Activated CD8-positive, alpha-beta T cell treated with anti-CD3 and anti-CD28 coated beads, Interleukin-2, amount 10 ng/mL, durations not matched to agents 7 days and 5 days (primary cell): ENCODE measurements at places on chromosomes 4 and X. TPM values are rescaled to one million over a fixed set of nuclear protein-coding genes. Genes with fewer than 3 reads are reported as not detected.

The MAOB gene
- not detected for total RNA-seq

The CENPC gene
- total RNA-seq = 33.7 TPM

The SFRP2 gene
- total RNA-seq = not detected

The PAGE2 gene
- total RNA-seq = not detected

- no peak overlapping the region for H3K27ac ChIP-seq
- H3K4me3 ChIP-seq = no peak overlapping the region
- H3K4me1 ChIP-seq = no peaks in the 10 kb centered on the region
These were observed 127.1 kb downstream of the RBM46 start for GRCh38 chr4:154908168-154908567.

DNA sequence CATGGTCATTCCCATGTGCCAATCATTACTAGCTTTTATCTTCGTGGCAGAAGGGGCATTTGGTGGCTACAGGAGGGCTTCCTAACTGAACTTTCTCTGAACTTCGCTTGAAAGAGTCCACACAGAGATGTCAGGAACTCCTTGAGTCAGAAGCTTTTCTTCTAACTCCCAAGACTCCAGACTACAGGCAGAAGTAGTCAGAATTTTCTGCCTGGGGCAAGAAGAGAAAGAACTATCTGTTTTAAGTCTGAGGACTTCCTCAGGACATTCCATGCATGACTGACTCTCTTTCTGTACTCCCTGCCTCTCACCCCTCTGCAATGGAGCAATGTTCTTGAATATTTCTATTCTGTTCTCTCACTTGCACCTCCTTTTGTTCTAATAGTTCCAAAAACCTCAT, 170.5 kb upstream of the TBC1D9 start:
- H3K36me3 ChIP-seq = no peaks in the 10 kb centered on the region
- H3K4me1 ChIP-seq = no peaks in the 10 kb centered on the region
- no peak for DNase-seq
- H3K27ac ChIP-seq = no peak overlapping the region

- H3K36me3 ChIP-seq = no peaks in the 10 kb centered on the region
- no peaks in the 10 kb centered on the region for H3K27me3 ChIP-seq
These were observed 119.2 kb downstream of the EFNB1 start for GRCh38 chrX:68947882-68948605.

- DNase-seq = no peak
- no peaks in the 10 kb centered on the region for H3K27me3 ChIP-seq
- H3K4me3 ChIP-seq = no peak overlapping the region
- H3K4me1 ChIP-seq = peaks cover 28% of the 10 kb centered on the region
- H3K27ac ChIP-seq = no peak overlapping the region
- H3K36me3 ChIP-seq = no peaks in the 10 kb centered on the region
These were observed 44.5 kb upstream of the IL21 start for GRCh38 chr4:122665161-122665929.

DNA sequence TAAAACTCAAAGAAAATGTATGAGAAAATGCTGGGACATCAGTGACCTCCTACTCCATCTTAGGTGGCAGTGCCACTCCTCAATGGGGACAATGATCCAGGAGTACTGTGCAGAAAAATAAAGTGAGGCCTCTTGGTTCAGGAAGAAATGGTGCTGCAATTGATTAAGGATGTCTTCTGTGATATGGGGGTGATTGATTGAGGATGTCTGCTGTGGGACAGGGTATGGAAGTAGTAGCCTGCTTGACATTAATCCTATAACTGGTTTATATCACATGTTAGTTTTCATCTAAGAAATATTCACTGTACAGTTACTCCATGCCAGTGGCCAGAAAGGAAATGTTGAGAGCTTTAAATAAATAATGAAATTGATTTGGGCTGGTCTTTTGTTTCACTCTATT, 20.5 kb downstream of the OTOP1 start:
- no peak overlapping the region for H3K4me3 ChIP-seq
- no peaks in the 10 kb centered on the region for H3K4me1 ChIP-seq
- H3K36me3 ChIP-seq = no peaks in the 10 kb centered on the region
- no peak for DNase-seq
- no peak overlapping the region for H3K27ac ChIP-seq

DNA sequence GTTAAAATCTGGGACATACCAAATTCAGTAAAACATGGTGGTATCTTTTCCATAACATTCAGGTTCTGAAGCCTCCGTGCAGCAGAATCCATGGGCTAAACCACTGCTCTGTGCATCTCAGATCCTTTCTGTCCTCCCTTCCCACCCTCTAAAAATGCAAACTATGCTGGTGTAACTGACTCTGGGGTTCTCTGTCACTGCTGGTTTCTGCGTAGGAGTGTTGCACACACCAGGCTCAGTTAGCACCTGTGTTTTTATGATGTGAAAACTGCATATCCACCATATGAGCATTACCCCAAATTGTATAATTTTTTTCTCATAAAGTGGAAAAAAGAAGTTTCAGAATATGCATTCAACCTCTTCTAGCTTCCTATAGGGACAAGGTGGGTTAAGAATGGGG, 22.4 kb upstream of the IL21 start:
- no peak overlapping the region for H3K4me3 ChIP-seq
- peaks cover 2% of the 10 kb centered on the region for H3K27me3 ChIP-seq
- H3K27ac ChIP-seq = no peak overlapping the region
- H3K4me1 ChIP-seq = no peaks in the 10 kb centered on the region

DNA sequence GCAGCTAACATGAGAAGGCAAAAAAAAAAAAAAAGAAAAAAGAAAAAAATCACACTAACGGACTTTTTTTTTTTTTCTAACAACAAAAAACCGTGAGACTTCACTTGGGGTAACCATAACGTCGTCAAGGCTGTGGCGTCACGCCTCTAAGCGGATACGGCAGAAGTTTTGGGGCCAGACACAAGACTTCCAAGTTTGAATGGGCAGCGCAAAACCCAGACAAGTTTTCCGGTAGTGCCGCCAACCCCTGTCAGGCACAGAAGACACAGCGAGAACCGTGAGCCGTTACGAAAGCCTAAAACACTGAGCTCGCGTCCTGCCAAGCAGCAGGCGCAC, 556 bp upstream of the SMARCA5 start:
- H3K4me3 ChIP-seq = peak overlapping the region; percentile 88
- H3K27me3 ChIP-seq = peaks cover 11% of the 10 kb centered on the region
- peaks cover 28% of the 10 kb centered on the region for H3K36me3 ChIP-seq
- no peak for DNase-seq
- peaks cover 28% of the 10 kb centered on the region for H3K4me1 ChIP-seq

DNA sequence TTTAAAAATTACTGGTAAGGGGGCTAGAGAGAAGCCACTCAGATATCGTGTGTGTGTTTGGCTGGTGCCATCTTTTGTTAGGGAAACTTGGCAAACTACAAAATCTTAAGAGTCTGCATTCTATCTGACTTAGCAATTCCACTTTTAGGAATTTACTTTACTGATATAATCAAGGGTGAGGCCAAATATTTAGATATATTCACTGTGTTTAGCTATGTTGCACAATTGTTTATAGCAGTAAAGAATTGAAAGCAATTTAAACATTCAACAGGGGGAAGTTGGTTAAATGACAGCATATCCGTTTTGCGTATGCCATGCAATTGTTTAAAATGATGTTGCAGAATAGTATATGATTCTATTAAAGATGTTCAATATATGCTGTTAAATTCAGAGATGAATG, 6.4 kb upstream of the HERC3 start:
- peaks cover 1% of the 10 kb centered on the region for H3K36me3 ChIP-seq
- DNase-seq = no peak
- H3K27me3 ChIP-seq = peaks cover 3% of the 10 kb centered on the region
- H3K4me1 ChIP-seq = no peaks in the 10 kb centered on the region
- H3K4me3 ChIP-seq = no peak overlapping the region
- H3K27ac ChIP-seq = no peak overlapping the region
